GM04503 (cell line): ENCODE measurements at places on chromosomes 3 and 15.

DNA sequence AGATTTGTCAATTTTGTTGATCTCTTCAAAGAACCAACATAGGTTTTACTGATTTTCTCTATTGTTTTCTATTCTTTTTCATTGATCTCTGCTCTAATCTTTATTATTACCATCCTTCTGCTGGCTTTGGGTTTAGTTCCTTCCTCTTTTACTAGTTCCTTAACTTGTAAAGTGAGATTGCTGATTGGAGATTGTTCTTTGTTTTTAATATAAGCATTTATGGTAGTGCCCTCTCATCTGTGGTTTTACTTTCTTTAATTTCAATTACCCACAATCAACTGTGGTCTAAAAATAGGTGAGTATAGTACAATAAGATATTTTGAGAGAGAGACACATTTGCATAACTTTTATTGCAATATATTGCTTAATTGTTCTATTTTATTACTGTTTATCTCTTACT is 13.2 kb upstream of the CLRN1 start:
- no peak for DNase-seq

- no peak for DNase-seq
Observed at GRCh38 chr15:40243126-40243810, 4.4 kb downstream of the PAK6 start.

GRCh38 chr3:162512488-162512887 is 1015.9 kb downstream of the OTOL1 start:
- no peak for DNase-seq

DNA sequence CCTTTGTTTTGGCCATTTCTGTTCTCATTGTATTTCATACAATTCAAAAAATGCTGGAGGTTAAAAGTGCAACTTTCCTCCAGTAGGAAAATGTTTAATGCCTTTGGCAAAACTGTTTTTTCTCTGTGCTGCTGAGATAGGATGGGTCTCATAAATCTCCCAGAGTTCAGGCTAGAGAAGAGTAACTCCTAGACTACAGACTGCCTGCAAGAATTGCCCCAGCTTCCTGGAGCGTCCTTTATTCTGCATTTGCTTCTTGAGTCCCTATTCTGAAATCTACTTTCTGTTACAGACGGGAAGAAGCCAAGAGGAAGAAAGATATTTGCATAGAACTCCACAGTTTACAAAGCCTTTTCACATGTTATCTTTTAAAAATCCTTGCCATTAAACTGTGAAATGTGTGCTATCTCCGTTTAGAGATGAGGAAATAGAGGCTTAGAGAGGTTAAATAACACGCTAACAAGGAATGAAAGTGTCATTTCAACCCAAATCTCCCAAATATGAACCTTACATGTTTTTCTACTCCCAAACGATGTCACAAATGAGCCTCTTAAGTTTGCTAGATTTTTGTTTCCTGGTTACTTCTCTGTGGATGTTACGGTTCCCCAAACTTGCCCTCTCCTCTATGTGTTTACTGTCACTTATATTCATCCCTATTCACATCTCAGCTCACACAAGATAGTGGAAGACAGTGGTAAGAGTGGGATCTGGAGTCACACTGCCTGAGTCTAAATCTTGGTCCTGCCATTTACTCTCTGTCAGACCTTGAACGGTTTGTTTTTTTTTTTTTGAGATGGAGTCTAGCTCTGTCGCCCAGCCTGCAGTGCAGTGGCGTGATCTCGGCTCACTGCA is 17.4 kb downstream of the NANOGP8 start:
- no peak for DNase-seq

- no peak for DNase-seq
Observed at GRCh38 chr3:128006061-128007032, 45.9 kb upstream of the SEC61A1 start.

GRCh38 chr15:41207687-41208448 is 22.7 kb downstream of the EXD1 start:
- DNase-seq: no peak

DNA sequence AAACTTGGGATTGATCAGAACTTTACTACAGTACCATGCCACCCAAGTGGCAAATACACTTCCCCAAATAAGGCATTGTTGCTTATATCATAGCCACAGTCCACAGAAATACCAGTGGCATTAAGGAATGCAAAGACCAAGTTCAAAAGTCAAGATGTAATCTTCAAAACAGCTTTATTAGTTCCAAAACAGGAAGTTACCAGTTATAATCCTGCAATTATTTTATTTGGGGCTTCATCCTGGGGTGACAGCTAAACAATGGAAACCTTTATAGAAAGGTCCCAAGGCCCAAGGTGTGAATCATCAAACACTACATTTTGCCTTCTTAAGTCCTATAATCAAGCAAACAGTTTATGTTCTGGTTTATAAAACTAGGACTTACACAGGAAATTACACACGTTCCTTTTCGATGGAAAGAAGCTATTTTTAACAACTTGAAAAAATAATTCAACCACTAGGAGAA is 30.3 kb upstream of the RNF7 start:
- DNase-seq: peak; percentile 67

- no peak for DNase-seq
Observed at GRCh38 chr15:80798911-80799310, 19.7 kb downstream of the CEMIP start.

DNA sequence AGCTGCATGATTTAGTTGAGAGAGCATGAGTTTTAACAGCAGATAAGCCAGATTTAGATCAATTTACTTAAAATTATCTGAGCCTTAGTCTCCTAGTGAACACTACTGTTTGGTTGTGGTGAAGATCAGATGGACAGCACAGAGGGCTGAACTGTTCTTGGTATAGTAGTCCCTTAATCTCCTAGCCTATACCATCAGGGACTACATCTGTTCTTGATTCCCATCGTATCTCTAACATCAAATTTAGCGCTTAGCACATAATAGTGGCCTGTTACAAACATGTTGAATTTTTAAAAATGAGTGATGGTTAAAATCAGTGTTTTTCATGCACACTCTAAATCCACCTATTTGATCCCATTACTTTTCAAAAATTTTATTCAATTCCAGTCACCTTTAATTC is 507.7 kb downstream of the GRM7 start:
- no peak for DNase-seq

GRCh38 chr3:27596921-27597320 is 112.7 kb upstream of the SLC4A7 start:
- peak; percentile 34 for DNase-seq

- DNase-seq: no peak
Observed at GRCh38 chr3:20323307-20323927, 137.4 kb upstream of the SGO1 start.

- DNase-seq: no peak
Observed at GRCh38 chr3:126061301-126062032, 22.5 kb downstream of the SLC41A3 start.

DNA sequence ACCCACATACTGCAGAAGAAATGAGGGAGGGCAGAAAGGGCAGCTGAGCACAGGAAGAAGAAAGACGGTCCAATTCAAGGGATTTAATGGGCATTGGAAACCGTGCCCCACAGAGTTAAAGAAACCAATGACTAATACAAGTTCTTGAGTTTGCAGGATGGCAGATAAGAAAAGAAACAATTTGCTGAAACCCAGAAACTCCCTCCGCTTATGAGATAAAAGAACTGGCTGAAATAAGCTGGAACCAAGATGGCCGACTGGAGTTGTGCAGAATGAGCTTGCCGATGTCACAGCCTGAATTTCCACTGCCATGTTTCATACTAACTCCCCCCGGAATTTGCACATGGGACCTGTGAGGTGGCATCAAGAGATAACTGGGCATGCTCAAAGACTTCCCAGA is 47.1 kb downstream of the SCAP start:
- no peak for DNase-seq

DNA sequence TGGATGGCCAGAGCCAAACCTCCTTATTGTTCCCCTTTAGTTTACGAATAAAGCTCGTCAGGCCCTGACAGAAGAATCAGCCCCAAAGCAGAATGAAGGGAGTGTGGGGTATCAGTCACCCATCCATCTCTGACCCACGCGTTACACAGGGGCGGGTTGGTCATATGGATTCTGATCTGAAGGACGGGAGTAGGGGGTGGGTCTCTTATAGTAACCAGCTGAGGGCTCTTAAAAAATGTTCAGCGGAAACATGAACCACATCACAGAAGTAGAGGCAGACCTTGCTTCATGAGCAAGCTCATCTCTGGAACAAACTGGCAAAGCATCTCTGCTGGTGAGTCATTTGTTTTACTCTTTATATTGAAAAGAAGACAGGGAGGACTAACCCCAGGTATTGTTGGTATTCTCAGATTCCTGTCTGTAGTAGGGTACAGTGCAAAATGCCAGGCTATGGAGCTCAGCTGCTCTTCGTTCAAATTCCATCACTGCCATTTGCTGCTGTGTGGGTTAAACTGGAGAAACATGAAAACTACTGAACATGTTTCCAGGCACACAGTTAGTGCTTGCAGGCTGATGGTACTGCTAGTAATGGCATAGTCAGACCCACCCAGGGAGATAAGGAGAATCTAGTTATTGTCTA is at the start of gene CXCR6:
Gene CXCR6 (plus strand): TSS at position 258 of the 640 bp plus-strand sequence. CDS start 3,018 bp downstream, outside the sequence.
- no peak for DNase-seq

- DNase-seq: peak; percentile 83
Observed at GRCh38 chr3:29525254-29525881, 244.5 kb downstream of the RBMS3 start.

- DNase-seq: no peak
Observed at GRCh38 chr15:81113861-81114291, 20.2 kb upstream of the CFAP161 start.

DNA sequence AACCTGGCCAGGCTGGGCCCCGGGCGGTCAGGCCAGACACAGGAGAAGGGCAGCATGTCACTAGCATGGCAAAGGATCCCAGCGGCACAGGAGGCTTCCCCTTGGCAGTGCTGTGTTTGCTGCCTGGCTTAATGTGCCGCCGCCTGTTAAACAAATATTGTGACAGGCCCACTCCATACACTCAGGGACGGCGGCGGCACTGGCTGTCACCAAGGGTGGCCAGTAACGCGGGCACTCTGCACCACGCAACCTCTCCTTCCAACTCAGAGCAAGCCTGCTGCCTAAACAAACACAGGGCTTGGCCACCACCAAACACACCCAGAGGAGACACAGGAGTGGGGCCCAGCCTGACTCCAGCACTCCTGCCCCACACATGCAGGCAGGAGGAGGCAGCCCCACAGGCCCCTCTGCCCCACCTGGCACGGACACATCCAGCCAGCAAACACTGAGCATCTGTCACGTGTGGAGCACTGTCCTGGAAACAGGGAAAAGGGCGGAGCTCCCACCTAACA is 48.0 kb downstream of the TPRA1 start:
- no peak for DNase-seq

DNA sequence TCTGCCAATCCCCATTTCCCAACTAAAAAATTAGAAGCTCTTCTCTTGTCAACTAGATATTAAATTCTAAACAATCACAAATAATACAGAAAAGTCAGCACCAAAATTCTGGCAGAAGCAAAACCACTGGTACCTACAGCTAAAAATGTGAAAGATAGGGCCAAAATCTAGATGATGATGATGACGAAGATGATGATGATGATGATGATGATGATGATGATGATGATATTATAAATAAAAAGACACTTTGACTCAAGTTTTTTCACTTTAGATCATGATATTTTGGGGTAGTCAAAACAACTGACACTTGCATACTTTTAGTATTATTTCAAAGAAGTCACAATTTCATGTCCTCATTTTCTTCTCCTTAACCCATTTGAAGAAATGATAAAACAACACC is 470.1 kb upstream of the NR2F2 start:
- DNase-seq: no peak

- DNase-seq: no peak
Observed at GRCh38 chr3:136703429-136703828, 48.7 kb downstream of the STAG1 start.

GRCh38 chr3:176840641-176841286 is 356.5 kb downstream of the TBL1XR1 start:
- no peak for DNase-seq

- no peak for DNase-seq
Observed at GRCh38 chr3:16770021-16770420, 114.7 kb upstream of the PLCL2 start.

- no peak for DNase-seq
Observed at GRCh38 chr3:142450881-142451280, 3.0 kb upstream of the XRN1 start.

DNA sequence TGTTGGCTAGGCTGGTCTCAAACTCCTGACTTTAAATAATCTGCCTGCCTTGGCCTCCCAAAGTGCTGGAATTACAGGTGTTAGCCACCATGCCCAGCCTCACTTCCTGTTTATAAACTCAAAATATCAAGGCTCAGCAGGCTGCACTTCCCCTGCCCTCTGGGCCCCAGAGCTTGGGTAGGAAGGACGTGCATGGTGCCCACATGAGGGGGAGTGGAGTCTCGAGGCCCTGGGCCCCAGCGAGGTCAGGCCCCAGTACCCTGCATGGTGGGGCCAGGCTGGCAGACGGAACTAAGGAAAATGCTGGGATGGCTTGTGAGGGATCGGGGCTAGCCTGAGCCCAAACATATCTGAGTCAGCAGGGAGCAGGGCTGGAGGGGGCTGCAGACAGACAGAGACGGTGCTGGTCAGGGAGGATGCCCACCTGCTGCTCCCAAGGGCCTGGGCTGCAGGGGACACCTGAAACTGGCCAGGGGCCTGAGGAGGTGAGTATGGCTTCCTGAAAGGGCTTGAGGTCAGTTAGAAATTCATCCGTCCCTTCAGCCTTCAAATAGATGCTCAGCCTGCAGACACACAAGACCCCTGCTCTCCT is 5.1 kb downstream of the SPTBN5 start:
- no peak for DNase-seq

GRCh38 chr3:56691165-56692000 is 8.3 kb upstream of the TASOR start:
- DNase-seq: no peak

DNA sequence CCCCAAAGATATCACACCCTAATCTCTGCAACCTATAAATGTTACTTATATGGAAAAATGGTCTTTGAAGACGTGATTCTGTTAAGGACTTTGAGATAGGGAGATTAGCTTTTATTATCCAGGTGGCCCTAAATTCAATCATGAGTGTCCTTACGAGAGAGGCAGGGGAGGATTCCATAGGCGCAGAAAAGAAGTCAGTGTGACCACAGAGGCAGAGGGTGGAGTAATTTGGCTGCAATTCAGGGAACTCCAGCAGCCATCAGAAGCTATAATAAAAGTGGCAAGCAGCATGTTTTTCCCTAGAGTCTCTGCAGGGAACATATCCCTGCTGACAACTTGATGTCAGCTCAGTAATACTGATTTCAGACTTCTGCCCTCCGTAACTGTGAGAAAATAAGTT is 315.2 kb upstream of the ROBO2 start:
- no peak for DNase-seq

GRCh38 chr15:85984241-85984640 is 95.4 kb upstream of the AGBL1 start:
- no peak for DNase-seq

DNA sequence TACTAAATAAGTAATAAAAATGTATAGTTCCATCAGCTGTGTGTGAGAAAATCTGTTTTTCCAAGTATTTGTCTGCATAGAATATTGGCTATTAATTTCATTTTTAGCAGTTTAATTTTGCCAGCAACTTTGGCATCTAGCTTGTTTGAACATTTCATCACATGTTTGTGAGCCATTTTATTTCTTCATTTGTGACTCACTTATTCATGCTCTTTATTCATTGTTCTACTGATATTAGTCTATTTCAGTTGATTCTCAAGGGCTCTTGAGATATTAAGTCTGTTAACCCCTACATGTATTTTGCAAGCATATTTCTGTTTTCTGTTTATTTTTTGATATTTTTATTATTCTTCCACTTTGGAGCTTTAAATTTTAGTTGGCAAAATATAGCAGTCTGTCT is 74.0 kb upstream of the PHLDB2 start:
- no peak for DNase-seq

GRCh38 chr3:177595530-177596188 is 398.4 kb upstream of the TBL1XR1 start:
- DNase-seq: no peak

- DNase-seq: peak; percentile 85
Observed at GRCh38 chr3:125115640-125116039, 59.8 kb upstream of the HEG1 start.
